ENCODE measurements at places on chromosomes 1 and 21. TPM values are rescaled to one million over a fixed set of nuclear protein-coding genes. Genes with fewer than 3 reads are reported as not detected.

The MRPS14 gene
- 16.6 TPM for total RNA-seq

The SYT11 gene
- 0.87 TPM for total RNA-seq

The LIN28A gene
- total RNA-seq: not detected

The CD101 gene
- 1.8 TPM for total RNA-seq

The PPCS gene
- 44.2 TPM for total RNA-seq

The COL8A2 gene
- 4.0 TPM for total RNA-seq

The GPR161 gene
- 3.1 TPM for total RNA-seq

The SON gene
- 265 TPM for total RNA-seq

The MX1 gene
- total RNA-seq: 34.5 TPM

The CYP4X1 gene
- 30.9 TPM for total RNA-seq

The FOXD3 gene
- 0.76 TPM for total RNA-seq

The ZMYND12 gene
- 0.79 TPM for total RNA-seq

The SLC6A17 gene
- total RNA-seq: 0.11 TPM

The TPTE gene
- total RNA-seq: not detected

The FMOD gene
- 4.3 TPM for total RNA-seq

The SLC16A4 gene
- 0.88 TPM for total RNA-seq

The SYNC gene
- 2.9 TPM for total RNA-seq

The NENF gene
- total RNA-seq: 40.1 TPM

The KRTAP21-2 gene
- not detected for total RNA-seq

The KLHDC7A gene
- total RNA-seq: 7.6 TPM

The FCRL2 gene
- not detected for total RNA-seq

The NR5A2 gene
- total RNA-seq: 4.2 TPM

The VCAM1 gene
- 2.8 TPM for total RNA-seq

The CFHR4 gene
- total RNA-seq: not detected

The KRTAP19-1 gene
- not detected for total RNA-seq

The SOAT1 gene
- 5.4 TPM for total RNA-seq

The NR1I3 gene
- total RNA-seq: not detected

The C1orf94 gene
- total RNA-seq: not detected

The SHISA4 gene
- 3.3 TPM for total RNA-seq

The KCNE2 gene
- total RNA-seq: not detected

The KIAA1614 gene
- 4.8 TPM for total RNA-seq

The OR10Z1 gene
- total RNA-seq: not detected

The CYP4Z1 gene
- 1.4 TPM for total RNA-seq

The TRNAU1AP gene
- total RNA-seq: 17.8 TPM

The TNFSF4 gene
- 0.09 TPM for total RNA-seq

All from esophagus squamous epithelium (tissue), 5 donors.